Fibroblast of the aortic adventitia (primary cell): ENCODE measurements at places on chromosomes 3 and 15. TPM values are rescaled to one million over a fixed set of nuclear protein-coding genes. Genes with fewer than 3 reads are reported as not detected.

The ABHD10 gene
- 12.2 and 35.1 TPM in 2 replicates for total RNA-seq

The KBTBD13 gene
- total RNA-seq, result not detected in 2 replicates

The DVL3 gene
- total RNA-seq, result 28.2 and 66.8 TPM in 2 replicates

The RAB5A gene
- 13.7 and 64.2 TPM in 2 replicates for total RNA-seq
